ENCODE measurements at places on chromosomes 5 and 9.

DNA sequence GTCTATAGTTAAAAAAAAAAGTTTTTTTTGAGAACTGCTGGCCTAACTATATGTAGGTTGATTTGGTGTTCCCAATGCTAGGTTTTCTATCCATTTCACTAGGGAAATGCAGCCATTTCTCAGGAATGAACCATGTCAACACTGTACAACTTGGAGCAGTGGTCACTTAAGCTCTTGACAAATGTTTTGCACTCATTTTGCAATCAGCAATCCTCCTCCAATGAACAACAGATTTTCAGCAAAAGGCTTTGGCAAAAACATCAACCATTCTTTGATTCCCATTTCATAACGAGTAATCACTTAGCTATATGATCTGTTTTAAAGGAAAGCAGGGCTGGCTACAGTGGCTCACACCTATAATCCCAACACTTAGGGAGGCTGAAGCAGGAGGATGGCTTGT, 17.9 kb downstream of the STRBP start:
- DNase-seq: no peak

GRCh38 chr5:179819296-179820126, 1.2 kb upstream of the SQSTM1 start:
- peak; percentile 92 for DNase-seq

GRCh38 chr9:35407846-35408245, 82.1 kb upstream of the RUSC2 start:
- no peak for DNase-seq

DNA sequence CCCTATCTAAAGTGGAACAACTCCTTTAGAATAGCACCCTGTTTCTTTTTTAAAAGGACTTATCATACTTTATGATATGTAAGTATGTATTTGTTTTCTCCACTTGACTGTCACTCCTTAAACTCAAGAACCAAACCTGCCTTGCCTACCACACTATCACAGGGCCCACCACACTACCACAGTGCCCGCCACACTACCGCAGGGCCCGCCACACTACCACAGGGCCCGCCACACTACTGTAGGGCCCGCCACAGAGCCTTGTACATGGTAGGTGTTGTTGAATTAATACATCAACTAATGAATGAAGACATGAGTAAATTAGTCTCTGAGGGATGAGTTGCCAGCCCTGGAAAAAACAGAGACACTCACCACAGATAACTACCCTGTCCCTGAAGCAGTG, 18.0 kb downstream of the SLC31A2 start:
- no peak for DNase-seq

DNA sequence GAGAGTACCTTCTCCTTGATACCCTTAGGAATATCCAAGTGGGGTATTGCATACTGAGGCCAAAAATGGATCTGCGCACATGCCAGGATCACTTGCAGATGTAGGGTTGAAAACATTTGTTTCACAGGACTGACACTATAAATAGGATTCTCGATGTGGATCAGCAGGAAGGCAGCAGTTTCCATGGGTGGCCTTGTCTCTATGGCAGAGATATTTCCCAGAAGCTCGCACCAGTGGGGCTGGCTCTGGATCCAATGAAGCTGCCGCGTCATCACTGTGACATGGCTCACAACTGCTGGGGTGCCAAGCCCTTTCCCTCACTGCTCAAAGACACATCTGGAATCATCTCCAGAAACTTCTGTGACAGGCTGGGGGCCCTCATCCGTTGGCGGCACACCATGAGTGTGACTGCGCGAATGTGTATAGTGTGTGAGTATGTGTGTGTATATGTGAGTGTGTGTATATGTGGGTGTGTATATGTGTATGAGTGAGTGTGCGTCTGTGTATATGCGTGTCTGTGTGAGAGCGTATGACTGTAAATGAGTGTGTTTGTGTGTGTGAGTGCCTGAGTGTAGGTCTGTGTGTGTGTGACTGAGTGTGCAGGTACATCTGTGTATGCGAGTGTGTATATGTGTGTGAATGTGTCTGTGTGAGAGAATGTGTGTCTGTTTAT, 182.5 kb downstream of the GAS1 start:
- no peak for DNase-seq

DNA sequence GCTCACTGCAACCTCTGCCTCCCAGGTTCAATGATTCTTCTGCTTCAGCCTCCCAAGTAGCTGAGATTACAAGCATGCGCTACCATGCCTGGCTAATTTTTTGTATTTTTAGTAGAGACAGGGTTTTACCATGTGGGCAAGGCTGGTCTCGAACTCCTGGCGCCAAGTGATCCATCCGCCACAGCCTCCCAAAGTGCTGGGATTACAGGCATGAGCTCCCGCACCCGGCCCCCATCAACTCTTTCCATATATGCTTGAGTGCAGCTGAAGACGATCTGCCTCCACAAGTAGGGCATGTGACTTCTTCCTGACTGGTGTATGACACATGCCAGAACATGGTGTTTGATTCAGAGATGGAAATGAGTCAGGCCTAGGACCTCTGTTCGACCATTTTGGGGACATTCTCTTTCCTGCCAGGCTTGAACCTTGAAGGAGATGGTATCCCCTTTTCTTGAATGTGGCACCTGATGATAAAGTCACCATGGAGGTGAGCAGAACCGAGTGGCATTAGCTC, 7.5 kb upstream of the CNOT6 start:
- DNase-seq: no peak

GRCh38 chr9:79357194-79357593, 214.6 kb upstream of the TLE4 start:
- no peak for DNase-seq

DNA sequence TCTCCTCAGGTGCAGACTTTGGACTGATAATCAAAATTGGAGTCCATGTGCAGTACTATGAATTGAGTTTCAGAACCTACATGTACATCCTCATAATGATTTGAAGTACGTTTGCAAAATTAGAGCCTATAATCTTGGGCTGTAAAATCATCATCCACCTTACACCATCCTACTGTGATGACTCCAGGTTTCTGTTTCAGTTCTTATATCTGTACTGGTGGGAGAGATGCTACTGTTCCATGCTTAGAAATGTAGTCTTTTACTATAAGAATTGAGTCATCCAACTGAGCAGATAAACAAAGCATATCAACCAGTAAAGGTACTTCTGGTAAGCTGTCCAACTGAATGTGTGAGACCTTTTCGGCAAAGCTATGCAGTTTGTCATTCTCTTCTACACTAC, 586.3 kb upstream of the FAM174A start:
- DNase-seq: no peak

DNA sequence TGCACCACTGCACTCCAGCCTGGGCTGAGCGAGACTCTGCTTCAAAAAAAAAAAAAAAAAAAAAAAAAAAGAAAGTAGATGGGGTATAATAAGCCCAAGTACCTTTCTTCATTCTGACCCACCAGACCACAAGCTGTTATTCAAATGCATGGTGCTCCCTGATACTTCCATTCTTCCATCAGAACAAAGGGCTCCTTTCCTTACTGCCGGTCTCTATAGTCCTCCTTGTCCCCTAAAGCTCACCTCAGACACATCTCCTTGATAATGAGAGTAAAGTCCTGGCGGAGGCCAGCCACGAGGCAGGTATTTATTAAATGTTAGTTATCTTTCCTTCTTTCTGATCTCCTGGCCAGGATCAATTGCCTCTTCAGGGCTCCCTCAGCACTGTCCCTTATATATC, 162.5 kb downstream of the RAB3C start:
- no peak for DNase-seq

DNA sequence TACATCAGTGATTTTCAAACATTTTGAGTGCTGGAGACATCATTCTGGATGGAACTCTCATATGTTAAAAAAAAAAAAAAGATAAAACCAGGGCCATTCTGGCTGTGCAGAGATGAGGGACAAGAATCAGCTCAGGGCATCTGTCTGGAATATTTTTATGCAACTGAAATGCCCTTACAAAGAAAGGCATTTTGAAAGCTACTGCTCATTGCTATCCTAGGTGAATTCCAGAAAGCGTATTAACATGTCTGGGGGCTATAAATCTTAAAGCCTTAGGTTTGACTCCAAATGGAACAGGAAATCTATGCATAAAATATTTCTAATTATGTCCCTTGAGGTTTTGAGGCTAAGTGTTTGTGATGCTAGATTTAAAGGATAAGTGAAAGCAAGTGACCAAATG, 14.9 kb upstream of the PCSK1 start:
- DNase-seq: no peak

- no peak for DNase-seq
These were observed 457.5 kb downstream of the KIF4B start for GRCh38 chr5:155471027-155471426.

DNA sequence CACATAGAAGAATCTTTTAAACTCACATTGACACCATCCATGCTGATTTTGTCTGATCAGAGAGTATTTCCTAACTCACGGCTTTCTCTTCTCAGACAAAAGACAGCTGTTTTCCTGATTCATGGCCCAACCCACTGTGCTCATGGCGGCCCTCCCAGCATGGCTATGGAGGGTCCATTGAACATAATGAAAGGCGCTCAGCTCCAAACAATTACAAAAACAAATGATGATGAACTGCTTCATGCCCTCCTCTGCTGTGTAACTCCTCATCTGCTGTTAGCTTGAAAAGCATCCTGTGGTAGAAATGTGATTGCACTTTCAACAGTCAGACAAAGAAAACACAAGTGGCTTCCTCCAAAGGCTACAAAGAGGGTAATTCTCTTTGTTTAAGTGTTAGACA, 673.8 kb downstream of the PRELID2 start:
- DNase-seq: no peak

DNA sequence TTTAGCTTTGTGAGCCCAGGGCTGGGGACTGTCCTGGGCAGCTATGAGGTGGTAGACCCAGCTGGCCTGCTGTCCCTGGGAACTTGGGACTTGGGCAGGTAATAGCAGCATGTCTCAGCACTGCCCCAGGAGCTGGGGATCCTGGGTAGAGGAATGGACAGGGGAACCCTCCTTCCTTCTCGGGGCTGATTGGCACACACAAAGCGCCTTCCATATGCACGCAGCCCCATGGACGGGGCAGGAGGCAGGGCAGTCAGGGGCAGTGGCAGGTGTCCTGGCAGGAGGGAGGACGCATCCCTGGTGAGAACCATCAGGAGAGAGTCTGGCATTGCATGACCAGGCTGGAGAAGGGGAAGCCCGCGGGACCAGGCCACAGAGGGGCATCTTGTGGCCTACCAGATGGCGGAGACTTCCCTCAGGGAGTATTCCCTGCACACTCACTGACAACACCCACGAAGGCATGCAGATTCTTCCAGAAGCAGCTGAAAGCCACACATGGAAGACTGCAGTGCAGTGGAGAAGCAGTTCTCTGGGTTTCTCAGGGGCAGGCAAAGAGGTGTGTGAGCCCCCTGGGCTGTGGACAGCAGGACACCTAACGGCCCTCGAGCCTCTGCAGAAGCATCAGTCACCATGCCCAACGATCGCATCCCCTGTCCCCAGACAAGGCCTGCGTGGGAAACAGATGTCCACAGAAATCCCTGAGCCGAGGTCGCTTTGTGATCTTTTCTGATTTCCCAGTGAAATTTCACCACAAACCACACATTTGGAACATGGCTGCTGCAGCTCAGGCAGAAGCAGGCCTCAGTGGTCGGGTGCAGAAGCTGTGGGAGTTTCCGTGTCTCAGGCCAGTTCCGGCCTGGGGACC, 7.0 kb upstream of the NKD2 start:
- no peak for DNase-seq

- DNase-seq: no peak
These were observed 336.9 kb upstream of the SLC24A2 start for GRCh38 chr9:20125727-20126126.

DNA sequence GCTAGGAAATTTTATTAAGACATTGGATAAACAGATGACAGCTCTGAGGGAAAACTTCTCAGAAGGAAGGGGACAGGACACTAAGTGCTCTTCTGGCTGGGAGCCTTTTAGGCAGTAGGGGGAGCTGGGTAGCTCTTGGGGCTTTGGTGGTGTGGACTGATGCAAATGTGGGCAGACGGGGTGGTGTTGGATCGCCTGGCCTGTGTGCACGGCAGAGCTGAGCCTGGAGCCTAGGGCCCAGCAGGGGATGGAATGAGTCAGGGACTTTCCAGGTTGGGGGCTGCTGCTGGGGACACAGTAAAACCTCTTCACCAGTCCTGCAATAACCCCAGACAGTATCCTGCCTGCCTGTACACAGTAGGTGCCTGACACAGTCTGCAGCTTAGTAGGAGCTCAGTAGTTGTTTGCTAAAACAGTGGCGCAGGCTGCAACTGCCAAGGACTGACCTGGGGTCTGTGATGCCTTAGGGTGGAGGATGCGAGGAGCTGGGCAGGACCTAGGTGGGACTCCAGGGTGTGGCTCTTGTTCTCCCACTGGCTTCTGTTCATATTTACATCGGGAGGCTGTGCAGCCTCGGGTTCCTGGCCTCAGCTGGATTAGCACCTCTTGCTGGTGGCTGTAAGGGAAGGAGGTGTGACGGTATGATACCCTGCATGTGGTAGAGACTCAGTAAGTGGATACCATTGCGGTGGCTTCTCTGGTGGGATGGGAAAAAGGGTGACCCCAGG, 83.8 kb downstream of the DAB2IP start:
- DNase-seq: peak; percentile 74

GRCh38 chr9:124594673-124595072, 87.5 kb upstream of the NR5A1 start:
- no peak for DNase-seq

DNA sequence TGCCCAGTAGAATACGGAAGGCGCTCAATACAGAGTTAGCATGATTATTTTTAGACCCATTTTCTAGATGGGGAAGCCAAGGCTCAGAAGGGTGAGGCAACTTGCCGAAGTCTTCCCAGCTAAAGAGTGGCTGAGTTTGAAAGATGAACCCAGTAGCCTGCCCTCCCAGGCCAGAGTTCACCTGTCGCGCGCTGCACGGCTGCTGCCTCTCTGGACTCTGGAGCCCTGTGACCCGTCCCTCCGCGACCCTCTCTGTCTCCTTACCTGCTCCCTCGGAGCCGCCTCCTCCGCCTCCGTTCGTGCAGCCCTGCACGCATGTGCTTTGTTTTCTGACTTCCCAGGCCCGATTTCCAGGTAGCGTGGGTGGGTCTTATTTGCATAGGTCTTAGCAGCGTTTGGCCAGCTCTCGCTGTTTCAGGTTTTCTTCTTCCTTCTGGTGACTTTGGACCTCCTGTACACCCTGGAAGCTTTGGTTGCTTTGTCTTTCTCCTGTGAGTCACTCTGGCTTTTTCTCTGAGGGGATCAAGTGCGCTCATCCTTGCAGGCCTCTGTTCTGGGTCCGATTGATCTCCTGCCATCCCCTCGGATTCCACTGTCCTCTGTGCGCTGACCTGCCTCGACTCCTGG, at the start of gene RNF183:
TSS of gene RNF183 (minus strand) at position 585 of the 627 bp plus-strand sequence. CDS start 5,192 bp downstream, outside the sequence.
- DNase-seq: no peak

- DNase-seq: no peak
These were observed 308.9 kb downstream of the DTWD2 start for GRCh38 chr5:118679264-118679940.

DNA sequence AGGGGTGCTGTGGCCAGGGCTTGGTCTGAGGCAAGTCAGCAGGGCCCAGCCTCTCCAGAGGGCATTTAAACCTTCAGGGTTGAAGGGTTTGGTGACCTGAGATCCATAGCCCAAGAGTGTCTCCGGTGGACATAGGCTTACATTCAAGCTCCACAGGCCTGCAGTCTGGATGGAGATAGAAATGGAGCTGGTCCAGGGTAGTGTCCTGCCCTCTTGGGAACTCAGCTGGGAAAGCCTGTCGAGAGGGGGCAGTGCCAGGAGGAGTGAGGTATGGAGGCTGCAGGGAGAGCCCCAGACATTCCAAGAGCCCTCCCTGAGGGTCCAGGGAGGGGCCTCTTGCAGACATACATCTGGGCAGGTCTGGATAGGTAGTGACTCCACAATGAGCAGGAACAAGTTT, 177.0 kb upstream of the MVB12B start:
- DNase-seq: no peak

Data from SW480 (cell line).